Stimulated activated CD4-positive, alpha-beta T cell treated with anti-CD3 and anti-CD28 coated beads, Interleukin-4, amount 100 ng/mL, for 24 hours (primary cell): ENCODE measurements at places on chromosomes 2 and 18.

- DNase-seq, result no peak
Observed at GRCh38 chr2:168895771-168896170, 5.3 kb upstream of the G6PC2 start.

DNA sequence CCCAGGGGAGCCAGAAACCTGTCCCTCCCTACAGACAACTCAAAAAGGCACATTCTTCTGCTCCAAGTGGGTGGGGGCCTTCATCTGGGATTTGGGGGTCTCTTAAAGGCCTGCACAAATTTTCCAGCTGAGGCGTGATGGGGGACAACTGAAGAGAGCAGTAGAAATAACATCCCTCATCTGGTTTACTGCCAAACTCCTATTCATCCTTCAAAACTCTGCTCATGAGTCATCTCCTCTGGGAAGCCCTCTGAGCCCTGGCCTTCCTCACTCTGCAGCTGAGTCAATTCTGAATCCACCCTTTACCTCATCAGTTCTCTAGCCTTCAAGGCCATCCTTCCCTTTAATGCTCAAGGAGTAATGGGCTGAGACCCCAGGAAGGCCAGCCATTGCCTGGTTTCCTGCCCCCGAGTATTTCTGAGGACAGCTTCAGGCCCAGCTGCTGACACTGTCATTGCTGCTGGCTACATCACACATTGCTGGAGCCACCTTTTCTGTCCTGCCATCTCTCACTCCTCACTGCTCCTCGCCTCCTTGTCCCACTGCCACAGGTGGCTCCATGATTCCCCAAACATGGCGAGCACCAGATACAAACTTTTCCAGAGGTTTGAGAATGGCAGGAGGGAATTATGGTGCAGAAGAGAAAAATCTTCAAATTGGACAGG, 32.2 kb upstream of the GLI2 start:
- DNase-seq, result no peak

DNA sequence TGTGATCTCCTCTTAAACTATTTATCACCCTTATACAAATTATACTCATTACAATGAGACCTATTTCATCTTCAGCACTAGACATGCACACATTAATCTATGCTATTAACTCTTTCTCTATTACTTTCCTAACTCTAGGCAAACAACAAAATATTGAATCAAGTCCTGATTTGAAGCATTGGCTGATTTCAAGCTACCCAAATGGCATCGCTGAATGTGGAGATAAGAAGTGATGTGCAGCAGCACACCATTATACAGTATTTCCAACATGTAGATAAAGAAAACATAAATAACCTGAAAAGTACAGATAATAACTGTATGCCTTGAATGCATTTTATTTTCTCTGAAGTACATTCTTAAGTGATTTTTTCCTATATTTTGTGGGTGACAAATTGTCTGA, 268.6 kb upstream of the GULP1 start:
- no peak for DNase-seq

DNA sequence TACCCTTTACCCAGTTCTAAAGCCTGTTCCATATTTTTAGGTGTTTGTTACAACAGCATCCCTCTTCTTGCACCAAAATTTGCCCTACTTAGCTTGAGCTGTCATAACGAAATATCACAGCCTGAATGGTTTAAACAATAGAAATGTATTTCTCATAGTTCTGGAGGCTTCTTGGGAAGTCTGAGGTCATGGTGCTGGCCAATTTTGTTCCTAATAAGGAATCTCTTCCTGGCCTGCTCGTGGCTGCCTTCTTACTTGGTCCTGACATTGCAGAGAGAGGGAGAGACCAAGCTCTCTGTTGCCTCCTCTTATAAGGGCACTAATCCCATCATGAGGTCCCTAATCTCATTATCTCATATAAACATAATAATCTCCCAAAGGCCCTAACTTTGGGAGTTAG, 267.8 kb downstream of the PID1 start:
- DNase-seq, result no peak

DNA sequence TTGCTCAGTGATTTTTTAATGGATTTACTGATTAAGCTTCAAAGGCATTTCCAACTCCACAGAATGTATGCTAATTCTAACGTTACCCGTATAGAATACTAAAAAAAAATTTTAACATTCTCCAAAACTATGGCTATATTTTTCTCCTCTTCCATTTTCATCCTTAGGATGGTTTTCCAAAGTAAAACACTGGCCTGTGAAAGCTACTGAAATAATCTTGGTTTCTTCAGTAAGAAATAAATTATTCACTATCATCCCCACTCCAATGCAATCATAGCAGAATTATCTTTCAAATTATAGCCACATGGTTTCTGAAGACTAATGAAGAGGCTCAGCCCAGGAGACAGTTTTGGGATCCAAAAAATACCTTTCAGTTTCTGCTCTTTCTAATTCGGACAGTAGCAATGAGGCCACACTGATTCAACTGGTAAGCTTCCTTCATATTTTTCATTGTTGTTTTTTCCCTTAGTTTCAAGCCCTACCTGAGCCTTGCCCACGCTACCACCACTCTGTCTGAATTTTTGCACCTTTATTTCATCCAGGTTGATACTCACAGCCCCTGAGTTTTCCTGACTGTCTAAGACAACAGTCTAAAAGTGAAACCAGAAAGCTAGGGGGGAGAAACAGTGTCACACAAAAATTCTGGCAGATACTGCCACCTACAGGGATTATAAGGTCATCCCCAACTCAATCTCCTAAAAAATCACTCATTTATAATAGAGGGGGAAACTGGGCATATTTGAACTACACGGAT, 887.9 kb downstream of the NRXN1 start:
- DNase-seq, result no peak

DNA sequence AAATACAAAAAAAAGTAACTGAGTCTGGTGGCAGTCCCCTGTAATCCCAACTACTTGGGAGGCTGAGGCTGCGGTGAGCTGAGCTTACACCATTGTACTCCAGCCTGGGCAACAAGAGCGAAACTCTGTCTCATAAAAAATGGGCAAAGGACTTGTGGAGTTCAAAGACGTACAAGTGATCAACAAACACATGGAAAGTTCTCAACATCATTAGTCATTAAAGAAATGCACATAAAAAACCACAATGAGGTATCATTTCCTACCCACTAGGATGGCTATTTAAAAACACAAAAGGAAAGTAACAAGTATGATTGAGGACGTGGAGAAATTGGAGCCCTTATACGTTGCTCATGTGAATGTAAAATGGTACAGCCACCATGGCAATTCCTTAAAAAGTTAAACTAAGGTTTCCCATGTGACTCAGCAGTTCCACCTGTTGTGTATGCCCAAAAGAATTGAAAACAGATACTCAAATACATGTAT, 52.3 kb downstream of the RAB10 start:
- DNase-seq, result peak; percentile 21

- DNase-seq, result peak; percentile 9
Observed at GRCh38 chr2:23497063-23497462, 112.1 kb downstream of the KLHL29 start.

DNA sequence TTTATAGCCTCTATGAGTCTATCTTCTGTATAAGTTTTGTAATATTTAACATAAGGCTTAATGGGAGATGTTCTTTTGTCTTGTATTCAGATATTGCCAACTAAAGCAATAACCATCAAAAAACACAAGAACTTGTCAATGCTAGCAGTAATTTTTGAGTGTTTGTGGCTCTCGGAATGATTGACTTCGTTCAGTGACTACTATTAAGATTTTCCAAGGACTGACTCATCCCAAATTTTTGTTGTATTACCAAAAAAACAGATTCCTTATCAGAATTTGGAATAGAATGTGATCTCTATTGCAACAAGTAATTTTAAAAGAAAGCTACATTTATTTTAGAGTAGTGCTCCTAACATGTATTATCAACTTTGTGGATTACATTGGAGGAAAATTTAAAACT, 8.1 kb downstream of the NABP1 start:
- no peak for DNase-seq

GRCh38 chr2:60311524-60311923, 241.9 kb downstream of the BCL11A start:
- no peak for DNase-seq

GRCh38 chr2:24872344-24873115, 47.5 kb downstream of the ADCY3 start:
- no peak for DNase-seq

DNA sequence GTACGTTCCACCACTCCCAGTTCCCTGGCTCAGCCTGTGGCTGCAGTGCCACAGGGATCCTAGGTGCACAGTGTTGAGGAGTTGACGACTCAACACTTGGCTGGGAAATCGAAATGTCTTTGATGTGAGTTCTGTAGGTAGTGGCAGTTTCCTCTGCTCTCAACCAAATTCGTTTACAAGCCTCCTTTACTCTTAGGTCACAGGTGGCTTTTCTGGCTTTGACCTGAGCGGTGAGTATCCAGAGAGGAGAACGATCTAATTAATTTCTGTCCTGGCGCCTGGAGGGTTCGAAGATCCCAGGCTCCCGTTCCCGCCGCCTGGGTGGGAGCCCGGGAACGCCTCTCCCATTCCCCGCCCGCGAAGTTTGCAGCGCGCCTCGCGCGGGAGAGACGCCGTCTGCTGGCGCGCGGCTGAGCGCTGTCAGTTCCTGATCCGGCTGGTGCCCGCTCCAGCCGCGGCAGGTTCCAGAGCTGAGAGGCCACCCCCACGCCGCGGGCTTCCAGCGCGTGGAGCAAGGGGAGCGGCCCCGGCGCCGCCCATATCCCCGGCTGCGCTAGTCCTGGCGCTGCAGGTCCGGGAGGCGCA, at the start of gene LAMA3:
Gene LAMA3, plus strand, starts transcription at position 423 of the 585 bp plus-strand sequence. CDS start 231 bp downstream, outside the sequence.
- DNase-seq, result peak; percentile 13

DNA sequence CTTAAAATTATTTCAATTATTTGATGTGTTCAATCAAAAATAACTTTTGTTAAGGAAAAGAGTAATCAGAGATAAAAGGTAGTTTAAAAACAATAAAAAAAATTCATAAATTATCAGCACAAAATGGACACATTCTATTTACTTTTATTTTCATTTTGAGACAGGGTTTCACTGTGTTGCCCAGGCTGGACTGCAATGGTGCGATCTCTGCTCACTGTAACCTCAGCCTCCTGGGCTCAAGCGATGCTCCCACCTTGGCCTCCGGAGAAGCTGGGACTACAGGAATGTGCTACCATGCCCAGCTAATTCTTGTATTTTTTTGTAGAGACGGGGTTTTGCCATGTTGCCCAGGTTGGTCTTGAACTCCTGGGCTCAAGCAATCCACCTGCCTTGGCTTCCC, 47.1 kb downstream of the LPIN2 start:
- no peak for DNase-seq

DNA sequence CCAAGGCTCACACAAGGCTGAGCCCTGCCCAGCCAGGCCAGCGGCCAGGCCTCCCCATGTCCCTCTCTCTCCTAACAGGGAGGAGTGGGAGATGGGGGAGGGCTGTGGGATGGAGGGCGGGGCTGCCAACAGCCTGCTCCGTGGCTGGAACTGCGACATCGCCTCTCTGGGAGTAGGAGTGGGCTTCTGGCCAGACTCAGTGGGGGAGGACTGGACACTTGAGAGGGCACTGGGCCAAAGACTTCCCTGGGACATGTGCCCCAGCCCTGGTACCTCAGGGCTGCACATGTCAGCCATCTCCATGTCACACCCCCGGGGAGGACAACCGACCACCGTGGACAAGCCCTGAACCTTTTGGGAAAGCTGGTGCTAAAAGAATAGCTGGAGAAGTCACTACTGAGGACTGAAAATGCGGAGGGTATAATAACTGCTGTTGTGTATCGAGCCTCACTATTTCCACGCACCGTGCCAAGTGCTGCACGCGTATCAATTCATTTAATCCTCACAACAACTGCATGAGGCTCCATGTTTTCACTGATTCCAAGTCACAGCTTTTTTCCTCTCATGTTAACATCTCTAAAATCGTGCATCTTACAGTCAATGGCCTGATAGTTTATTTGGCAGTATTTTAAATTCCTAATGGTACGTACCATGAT, 127.3 kb downstream of the MSH2 start:
- DNase-seq, result no peak

- DNase-seq, result no peak
Observed at GRCh38 chr2:216349366-216349765, 22.9 kb downstream of the MARCHF4 start.

- DNase-seq, result no peak
Observed at GRCh38 chr2:121412349-121412748, 118.3 kb upstream of the RNU4ATAC start.

- peak; percentile 97 for DNase-seq
Observed at GRCh38 chr2:25878361-25879132, at the start of gene ASXL2. ASXL2 (minus strand) TSS chr2:25878487; CDS start chr2:25878222, 265 bp downstream.

DNA sequence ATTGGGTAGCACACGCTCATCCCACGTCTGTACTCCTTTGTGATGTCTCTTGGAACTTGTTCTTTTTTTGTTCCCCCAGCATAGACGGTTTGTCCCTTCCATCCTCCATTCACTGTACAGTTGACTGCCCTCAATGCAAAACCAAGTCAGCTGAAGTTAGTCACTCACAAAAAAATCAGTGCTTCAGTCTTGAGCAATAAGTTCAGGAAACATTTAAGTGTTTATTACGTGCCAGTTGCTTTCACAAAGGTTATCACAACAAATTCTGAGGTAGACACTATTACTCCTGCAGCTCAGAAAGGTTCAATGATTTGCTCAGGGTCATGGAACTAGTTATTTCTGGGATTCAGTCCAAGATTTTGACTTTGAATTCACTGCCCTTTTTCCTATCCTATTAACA, 102.2 kb downstream of the PDE1A start:
- no peak for DNase-seq

GRCh38 chr2:67400560-67401485, 3.7 kb downstream of the ETAA1 start:
- no peak for DNase-seq

GRCh38 chr2:64931246-64932115, 57.7 kb upstream of the SLC1A4 start:
- no peak for DNase-seq

GRCh38 chr2:238255151-238255551, 15.3 kb upstream of the HES6 start:
- DNase-seq, result no peak

DNA sequence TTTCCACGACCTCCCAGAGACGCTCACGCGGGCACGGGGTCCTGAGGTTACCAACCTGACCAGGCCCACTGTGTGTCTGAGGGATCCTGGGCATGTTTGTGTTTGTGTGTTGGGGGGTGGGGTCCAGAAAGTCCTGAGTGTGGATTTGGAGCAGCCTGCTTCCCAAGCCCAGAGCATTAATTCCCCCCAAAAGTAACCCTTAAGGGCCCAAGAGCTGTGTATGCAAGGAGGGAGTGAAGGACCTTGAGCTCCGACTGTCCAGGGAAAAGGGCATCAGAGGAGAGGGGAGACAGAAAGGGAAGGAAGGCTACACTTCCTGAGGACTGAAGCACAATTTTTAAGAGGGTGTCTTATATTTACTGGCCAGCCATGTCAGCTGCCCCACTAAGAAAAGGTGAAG, 5.2 kb upstream of the SIX3 start:
- DNase-seq, result no peak

DNA sequence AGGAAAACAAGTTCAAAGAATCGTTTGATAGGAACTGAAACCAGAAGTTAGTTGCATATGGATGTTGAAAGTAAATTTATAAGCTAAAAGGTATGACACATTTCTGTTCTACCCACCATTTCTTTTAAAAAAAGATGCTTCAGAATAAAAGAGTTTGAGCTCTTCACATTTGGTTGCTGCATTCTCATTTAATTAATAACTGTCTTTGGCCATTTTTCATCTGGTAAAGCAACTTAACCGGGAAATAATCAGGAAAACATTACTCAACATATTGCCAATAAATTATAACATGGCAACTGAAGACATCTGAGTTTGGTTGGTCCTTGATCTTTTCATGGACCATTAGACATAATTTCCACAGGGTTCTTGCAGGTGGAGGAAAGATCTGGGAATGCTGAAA, 180.2 kb upstream of the TWIST2 start:
- no peak for DNase-seq

GRCh38 chr2:14702258-14702657, 69.7 kb downstream of the LRATD1 start:
- DNase-seq, result no peak

- DNase-seq, result no peak
Observed at GRCh38 chr2:151241224-151241623, 20.4 kb downstream of the RBM43 start.

GRCh38 chr2:207459990-207460757, 69.6 kb upstream of the CREB1 start:
- no peak for DNase-seq
